ENCODE measurements at places on chromosomes 6 and 20.

DNA sequence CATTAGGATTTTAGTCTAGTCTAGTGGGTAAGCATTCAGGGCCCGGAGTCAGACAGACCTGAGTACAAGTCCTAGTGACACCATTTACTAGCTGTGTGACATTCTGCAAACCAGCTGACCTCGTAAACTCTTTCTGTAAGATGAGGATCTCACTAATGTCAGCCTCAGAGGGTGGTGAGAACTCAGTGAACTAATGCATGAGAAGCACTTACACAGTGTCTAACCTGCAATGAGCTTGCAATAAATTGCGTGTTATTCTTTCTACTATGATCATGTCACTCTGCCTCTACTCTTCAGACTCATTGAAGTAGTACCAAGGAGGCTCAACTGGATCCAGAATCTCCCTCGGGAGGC is 41.1 kb upstream of the ZNF831 start:
- no peak for DNase-seq

DNA sequence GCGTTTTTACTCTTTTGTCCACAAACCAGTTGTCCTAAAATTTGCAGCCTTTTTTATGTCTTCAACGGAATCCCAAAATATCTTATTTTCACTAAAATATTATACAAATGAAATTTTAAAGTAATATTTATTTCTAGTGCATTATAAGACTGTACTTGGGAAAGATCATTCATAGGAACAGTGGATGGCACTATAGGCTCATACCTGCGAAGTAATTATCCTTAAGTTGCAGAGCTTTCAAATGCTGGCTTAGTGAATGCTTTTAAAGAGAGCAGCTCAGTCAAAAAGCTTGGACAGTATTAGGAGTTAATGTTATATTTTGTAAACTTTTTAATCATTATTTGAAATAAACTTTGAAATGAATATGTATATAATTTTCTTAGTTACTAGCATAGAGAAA is 254.9 kb downstream of the CDKAL1 start:
- DNase-seq: no peak

GRCh38 chr6:52157301-52157941 is 28.8 kb upstream of the IL17A start:
- DNase-seq: no peak

DNA sequence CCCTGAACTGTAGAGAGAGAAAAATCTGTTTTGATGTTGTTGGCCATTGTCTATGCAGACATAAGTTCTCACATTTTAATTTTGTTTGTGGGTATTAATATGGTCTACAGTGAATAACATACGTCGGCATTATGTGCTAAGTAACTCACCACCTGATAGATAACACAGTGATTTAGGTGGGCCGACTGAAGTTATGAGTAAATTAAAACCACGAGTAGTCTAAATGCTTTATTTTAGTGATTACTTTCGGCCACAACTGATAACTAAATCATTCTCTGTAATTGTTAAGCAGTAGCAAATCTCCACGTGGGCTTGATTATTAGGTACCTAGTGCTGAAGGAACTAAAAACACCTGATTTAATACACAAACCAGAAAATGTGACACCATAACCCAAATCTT is 1.1 kb downstream of the DOP1A start:
- no peak for DNase-seq

DNA sequence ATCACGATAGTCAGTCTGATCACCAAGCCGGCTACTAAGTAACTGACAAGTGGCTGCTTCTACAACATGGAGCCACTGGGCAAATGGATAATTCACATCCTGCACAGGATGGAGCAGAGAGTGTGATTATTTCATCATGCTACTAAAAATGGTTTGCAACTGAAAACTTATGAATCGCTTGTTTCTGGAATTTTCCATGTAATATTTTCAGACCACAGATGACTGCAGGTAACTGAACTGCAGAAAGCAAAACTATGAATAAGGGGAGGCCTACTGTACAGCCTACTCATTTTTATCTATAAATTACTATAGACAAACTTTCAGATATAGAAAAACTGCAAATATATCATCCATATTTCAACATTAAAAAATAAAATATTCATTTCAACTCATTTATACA is 91.5 kb downstream of the EPB41L2 start:
- no peak for DNase-seq

DNA sequence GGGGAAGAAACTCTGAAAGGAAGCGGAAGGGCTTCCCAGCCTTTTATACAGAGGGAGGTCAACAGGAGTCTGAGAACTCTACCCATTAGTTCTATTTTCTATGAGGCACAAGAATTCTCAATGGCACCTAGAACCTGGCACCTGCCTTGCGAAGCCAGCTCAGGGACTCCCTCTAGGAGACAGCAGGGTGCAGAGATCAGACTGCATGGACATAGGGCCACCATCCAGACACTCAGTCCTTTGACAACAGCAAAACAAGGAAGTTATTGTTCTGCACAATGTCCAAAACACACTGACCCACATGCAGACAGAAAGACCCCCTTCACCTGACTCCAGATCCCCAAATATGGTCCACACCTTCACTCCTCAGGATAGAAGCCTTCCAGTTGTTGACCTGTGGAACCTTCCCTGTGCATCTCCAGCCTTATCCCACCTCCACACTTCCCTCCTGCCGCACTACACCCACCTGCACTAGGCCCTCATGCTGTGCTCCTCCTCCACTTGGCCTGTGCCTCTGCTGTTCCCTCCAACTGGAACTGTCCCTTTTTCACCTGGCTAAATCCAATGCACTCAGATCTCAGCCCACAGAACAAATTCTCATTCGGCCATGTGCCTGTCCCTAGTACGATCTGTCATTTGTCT is 27.8 kb downstream of the ACSS1 start:
- DNase-seq: no peak

- no peak for DNase-seq
These were observed 418.4 kb downstream of the KHDRBS2 start for GRCh38 chr6:61867635-61868034.

DNA sequence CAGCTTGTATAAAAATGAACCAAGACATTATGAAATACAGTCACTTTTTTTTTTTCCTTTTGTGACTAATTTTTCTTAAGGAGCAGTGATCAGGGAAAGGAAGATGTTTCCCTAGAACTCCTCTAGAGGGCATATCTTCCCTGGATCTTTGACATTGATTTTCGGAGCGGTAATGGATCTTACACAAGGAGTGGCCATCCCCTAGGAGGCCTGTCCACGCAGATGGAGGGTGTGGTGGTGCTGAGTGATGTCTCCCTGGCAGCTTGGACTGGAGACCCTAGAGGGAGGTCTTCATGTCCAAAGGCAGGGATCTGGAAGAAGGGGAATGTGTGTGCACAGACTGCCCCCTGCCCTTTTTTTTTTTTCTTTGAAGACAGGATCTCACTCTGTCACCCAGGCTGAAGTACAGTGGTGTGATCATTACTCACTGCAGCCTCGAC is 7.0 kb upstream of the KIFC1 start:
- DNase-seq: no peak

DNA sequence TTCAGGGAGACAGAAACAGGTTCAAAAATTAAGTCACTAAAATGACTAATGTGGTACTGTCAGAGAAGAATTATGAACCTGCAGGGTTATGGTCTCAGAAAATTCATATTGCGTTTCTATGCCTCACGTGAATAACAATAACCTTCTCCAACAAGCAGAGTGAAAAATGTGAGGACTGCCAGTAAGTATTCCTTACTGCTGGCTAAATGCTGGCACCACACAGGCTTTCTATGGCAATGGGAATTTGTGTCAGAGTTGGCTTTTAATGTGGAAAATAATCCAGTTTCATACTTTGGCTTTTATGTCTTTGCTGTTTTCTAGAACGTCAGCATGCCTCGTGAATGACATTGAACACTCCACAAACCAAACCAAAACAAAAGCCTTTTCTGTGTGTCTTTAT is 656.0 kb downstream of the KIF16B start:
- no peak for DNase-seq

DNA sequence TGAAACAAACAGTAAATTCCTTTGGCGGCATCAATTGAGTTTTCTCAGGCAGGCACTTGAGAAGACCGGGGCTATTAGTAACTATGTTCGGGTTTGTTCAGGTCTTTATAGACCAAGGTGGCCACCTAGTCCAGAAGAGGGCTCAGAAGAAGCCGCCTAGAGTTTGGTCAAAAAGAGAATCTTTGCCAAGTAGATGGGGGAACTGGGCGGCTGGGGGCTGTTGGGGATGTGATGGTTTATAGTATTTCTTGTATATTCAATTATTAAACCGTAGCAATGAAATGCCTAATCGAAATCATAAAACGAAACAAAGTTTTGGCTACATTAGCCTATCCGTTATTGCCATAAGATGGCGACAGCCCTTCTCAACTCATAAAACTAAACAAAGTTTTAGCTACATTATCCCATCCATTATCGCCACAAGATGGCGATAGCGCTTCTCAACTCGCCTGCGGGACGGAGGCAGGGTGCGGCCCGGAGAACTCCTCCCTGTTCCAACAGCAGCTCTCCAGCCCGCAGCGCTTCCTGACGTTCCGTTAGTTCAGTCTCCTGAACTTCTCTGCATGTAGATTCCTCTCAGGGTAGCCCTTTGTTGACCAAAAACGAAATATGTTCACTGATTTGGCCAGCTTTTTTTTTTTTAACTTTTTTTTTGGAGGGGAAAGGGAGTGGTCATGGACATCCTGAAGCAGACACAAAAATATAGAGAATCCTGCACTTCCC is 120.5 kb upstream of the PRSS16 start:
- DNase-seq: peak; percentile 33

DNA sequence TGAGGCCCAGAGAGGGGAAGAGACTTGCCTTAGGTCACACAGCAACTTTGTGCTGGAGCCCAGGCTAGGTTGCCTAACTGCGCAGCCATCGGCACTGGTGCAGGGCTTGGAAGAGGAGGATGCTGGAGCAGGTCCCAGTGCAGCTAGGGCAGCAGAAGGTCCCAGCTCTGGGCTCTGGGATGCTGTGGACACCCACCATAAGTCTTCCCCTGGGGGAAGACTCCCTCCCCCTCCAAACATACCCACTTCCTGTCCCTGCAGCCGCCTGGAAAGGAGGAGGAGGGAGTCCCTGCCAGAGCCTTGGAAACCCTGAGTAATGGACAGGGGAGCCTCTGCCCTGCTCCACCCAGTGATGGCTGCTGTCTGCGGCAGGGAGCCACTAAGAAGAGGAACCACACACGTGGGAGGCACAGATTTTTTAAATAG is 93.6 kb downstream of the NCR2 start:
- DNase-seq: no peak

DNA sequence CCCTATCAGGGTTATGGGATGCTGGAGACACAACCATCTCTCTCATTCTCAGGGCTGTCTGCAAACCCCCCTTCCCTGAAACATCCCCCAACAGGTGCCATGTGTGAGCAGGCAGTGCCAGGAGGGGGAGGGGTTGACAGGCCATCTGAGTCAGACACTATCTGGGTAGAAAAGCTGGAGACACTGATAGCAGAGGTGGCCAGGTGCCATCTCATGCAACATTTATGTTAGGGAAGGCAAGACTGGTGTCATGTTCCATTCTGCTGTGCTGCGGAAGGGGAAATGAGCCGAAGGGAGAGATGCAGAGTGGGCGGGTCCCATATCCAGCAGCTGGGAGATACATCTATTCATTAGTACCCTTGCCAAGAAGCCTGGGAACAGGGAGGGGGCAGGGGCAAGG is 3.5 kb downstream of the LHFPL5 start:
- DNase-seq: no peak

GRCh38 chr6:150342126-150342525 is 26.7 kb upstream of the IYD start:
- DNase-seq: no peak

GRCh38 chr20:52103335-52103912 is 88.2 kb downstream of the ZFP64 start:
- no peak for DNase-seq

DNA sequence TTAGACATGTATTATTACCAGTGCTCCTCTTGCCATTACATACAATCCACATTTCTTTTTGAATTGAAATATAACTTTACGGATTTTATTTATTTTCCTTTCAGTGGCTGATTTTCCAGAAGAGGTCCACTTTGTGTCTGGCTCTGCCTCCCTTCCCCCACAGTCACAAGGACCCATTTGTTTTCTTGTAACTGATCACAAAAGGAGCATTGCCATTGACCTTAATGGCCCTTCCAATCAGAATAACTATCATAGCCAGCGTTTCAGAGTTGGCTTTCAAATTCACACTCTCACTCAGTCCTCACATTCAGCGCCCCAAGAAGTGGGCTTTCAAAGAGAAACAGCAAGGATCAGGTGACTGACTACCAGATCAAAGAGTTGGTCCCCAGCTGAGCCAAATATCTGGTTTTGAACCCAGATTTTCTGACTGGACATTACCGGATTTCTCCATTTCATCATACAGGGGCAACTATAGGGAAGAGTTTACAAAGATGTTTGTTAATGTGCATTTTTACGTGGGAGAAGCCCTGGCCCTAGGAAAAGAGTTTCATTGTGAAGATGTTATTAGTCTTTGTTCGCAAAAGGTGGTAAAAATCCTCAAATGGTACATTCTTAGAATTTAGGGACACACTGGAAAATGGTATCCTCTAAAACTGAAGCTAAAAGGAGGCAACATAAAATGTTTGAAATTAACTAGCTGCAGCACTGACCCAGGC is 2.0 kb upstream of the SLC22A23 start:
- DNase-seq: no peak

DNA sequence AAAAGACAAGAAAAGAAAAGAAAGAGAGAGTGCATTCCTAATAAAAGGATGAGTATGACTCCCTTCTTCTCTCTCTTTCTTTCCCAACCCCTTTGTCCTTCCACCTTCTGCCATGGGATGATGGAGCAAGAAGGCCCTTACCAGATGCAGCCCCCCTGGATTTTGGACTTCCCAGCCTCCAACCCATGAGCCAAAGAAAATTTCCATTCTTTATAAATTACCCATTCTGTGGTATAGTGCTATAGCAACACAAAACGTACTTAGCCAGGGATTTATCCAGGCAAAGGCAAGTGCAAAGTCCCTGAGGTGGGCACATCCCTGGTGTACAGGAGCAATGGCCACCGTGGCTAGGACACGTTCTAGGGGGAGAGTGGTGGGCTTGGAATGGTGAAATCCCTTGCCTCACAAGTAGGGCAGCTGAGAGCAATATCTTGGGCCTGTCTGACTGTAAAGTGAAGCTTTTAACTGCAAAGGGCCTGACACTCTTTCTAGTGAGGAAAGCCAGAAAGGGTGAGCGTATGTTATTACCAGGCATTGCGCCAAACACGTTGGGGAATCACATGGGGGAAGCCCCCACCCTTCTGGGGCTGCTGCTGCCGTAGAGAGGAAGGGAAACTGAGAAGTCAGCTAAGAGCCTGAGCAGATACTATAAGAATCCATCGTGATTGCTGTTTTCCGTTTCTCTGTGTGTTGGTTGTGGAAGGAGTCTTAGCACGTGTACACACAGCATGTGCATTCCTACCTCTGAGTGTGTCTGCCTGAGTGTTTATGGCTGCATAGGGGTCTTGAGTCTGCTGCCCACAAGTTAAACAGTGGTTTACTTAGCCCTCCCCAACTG is 50.7 kb upstream of the SIRPA start:
- no peak for DNase-seq

DNA sequence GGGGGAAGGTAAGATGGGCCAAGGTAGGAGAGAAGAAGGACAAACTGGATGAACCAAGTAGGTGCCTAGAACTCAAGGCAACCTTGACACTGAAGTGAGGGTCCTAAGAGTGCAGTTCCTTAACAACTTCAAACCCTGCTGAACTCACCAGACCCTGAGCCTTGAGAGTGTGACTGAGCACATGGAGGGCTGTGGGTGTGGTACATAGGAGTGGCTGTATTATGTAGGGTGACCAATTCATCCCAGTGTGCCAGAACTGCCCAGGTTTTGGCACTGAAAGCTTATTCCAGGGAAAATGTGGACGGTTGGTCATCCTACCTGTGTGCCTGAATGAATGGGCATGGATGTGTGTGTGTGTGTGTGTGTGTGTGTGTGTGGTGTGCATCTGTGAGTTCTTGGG is 281.8 kb downstream of the DHX35 start:
- no peak for DNase-seq

GRCh38 chr6:39882531-39882899 is 51.7 kb downstream of the MOCS1 start:
- no peak for DNase-seq
